Astrocyte of the spinal cord (primary cell): ENCODE measurements at places on chromosomes 6 and 20.

DNA sequence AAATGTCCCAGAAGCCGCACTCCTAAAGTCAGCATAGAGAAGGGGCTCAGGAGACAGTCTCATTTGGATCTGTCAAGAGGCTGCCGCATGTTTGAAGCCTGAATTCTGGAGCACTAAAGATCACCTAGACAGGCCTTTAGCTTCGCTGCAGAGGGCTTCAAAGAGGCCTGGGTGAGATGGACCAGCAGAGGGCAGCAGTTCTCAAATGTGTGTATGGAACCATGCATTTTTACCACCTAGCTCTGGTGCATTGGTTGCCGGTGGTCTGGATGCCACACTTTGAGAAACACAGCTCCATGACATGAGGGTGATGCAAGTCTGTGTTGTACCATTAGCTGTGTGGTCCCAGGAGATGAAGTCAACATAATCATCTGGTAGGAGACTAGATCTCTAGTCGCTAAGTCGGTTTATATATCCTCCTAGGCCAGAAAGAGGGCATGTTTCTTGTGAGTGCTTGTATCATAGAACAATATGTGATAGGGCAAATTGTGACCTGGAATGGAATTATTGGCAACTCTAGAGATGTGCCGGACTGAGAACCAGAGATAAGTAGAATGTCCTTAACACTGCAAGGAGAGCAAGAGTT is 64.8 kb downstream of the KIAA0319 start:
- peak; percentile 47 for DNase-seq

- DNase-seq, result peak; percentile 93
Measured at GRCh38 chr20:53949319-53949839, 121.0 kb downstream of the BCAS1 start.

- DNase-seq, result no peak
Measured at GRCh38 chr20:4472906-4473305, 248.8 kb upstream of the PRND start.

DNA sequence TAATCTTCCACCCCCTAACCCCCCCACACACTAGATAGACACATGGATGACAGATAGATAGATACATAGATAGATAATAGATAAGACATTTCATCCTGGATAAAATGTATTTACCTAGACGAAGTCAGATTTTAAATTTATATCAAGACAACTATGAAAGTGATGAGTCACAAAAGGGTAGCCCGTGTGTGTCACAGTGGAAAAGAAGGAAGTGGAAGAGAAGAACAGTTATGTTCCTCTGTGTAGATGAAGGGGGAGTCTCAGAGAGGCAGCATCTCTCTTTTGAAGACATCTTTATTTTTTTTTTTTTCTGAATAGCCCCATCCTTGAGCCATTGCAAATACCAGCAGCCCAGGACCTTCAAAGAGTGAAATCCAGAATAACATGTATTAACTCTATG is 121.7 kb upstream of the VGLL2 start:
- no peak for DNase-seq

- no peak for DNase-seq
Measured at GRCh38 chr6:44024574-44025219, 102.6 kb downstream of the MRPL14 start.

DNA sequence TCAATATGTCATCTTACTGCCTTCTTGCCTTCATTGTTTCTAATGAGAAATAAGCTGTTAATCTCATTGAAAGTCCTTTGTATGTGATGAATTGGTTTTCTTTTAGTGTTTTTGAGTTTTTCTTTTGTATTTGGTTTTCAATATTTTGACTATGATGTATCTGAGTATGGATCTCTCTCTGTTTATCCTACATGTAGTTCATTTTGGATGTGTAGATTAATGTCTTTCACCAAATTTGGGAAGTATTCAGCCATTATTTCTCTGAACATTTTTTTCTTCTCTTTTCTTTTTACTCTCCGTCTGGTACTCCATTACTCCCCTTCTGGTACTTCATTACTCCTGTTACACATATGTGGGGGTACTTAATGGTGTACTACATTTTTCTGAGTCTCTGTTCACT is 337.0 kb upstream of the RNF24 start:
- DNase-seq, result no peak

DNA sequence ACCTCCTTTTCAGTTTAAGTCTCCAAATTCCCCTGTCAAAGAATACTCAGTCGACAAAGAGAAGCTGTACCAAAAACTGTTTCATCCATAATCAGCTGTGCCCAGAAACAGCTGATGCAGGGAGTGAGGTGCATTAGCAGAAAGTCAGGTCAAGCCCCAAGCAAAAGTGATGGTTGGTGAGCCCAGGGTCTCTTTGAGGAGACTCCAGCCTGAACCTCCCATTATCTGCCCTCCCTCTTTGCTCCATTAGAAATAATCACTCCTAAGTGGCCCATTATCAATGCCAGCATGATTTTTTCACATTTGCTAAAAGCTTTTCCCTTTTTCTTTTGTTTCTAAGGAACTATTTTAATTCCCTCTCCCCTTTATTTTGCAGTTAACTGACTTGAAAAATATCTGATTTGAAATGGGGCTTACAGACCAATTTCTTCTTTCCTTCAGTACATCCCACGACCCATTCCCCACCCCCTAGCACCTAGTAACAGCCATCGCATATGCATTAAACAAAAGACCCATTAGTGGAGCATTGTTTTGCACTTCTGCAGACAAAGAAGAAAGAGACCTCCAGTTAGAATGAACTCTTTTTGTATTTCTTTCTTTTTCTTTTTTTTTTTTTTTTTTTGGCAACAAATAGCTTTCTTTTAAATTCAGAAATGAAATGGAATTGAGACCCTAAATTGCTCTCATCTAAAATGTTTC is 257.0 kb downstream of the GRIK2 start:
- DNase-seq, result no peak

DNA sequence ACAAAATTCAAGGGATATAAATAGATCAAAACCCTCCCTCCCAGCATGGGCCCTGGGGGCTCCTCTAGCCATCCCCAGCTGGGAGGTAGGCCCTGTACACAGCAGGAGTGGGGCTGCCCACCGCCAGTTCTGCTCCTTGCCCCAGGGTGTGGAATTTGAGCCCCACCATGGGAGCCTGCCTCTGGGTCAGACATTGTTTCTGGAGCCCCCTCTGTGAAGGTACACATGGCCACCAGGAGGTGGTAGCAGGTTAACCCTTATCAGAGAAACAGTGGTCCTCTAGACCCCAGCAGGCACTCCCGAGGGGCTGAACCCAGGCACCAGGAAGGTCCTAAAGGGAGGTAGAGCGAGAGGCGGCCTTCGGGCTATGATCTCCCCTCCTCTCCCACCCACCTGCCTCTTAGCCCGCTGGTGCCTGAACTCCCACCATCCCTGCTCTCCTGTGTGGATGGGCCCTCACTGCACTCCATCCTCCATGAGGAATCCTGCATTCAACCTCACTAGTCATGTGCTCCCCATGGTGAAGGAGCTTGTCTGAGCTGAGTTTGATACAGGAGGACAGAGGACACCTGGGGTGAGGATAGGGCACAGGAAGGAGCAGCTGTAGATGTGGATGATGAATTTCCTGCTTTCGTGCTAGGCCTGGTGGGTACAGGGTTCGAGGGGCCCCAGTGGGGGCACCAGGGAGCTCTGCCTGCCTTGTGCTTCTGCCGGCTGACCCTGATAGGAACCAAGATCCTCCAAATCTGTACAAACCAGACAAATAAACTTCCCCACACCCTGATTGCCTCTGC is 114.9 kb downstream of the GRM4 start:
- no peak for DNase-seq

- no peak for DNase-seq
Measured at GRCh38 chr20:7760247-7761031, 179.8 kb downstream of the HAO1 start.

DNA sequence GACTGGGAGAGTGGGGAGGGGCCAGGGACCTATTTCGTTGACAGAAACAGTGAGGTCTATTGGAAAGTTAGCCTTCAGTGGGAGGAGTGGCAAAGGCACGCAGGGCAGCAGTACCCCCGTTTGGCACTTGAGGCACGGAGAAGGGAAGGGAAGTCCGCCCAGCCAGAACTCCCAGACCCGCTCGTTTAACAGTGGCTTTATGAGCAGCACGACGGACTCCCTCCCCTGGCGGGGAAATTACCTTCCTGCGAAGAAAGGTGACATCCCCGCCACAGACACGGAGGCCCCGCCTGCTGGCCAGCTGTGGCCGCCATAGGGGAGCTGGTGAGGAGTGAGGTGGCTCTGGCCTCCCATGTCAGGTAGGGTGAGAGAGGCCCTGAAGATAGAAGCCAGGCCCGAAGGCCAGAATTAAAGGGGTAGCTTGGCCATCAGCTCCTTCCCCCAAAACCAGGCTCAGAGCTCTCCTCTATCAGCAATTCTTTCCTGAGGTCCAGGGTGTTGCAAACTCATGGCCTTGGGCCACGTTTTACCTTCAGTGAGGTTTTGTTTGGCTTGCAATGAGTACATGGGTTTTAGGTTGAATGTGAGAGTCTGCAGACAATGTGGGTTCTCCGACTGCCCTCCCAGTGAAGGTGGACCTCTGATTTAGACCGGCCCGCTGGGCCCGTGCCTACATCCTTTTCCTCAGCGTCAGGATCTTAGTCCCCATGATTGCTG is 123.7 kb downstream of the MRPL14 start:
- DNase-seq, result no peak

DNA sequence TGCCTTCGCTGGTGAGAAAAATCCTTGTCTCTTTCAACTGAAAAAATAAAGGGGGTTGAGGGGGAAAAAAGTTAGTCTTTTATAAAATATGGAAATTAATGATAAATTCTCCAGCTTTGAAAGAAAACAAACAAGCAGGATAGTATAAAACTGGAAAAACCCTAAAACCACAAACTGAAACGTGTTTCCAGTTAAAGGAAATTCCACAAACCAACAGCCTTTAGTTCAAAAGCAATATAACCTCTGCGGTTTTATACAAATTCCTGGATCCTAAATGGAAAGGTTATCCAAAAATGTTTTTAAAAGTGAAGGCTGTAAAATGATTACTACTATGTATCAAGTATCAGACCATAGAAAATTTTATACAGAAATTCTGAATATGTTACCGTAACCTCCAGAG is 55.6 kb downstream of the BMP5 start:
- no peak for DNase-seq

- DNase-seq, result no peak
Measured at GRCh38 chr20:47350181-47350550, 6.3 kb downstream of the ZMYND8 start.

DNA sequence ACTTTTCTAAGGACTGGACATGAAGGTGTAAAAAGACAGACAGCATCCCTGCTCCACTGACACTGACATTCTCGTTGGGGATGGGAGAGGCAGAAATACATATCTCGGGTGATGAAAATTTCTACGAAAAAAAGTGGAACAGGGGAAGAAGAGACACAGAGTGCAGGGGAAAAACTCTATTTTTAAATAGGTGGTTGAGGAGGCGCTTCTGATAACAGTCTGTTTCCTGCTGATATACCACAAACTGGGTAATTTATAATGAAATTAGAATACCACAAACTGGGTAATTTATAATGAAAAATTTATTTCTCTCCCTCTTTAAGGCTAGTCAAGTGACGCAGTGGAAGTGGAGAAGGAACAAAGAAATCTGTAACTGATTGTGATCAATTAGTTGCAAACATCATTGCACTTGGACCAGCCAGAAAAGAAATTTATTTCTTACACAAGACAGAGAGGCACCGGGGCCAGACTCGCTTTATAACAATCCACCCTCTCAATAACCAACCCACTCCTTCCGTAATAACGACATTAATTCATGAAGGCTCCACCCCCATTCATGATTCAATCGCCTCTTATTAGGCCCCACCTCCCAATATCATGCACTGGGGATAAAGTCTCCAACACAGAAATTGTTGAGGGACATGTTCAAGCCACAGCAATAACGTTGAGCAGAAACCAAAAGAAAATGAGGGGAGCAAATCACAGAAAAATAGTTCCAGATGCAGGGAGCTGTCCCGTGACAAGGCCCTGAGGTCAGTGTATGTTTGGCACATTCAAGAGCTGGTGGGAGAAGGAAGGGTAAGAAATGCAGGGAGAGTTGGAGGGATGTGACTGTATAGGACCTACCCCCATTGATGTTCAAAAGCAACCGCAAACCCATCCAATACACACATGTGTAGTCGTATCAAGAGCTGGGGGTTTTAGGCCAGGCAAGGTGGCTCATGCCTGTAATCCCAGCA is 6.6 kb upstream of the SRSF6 start:
- no peak for DNase-seq

DNA sequence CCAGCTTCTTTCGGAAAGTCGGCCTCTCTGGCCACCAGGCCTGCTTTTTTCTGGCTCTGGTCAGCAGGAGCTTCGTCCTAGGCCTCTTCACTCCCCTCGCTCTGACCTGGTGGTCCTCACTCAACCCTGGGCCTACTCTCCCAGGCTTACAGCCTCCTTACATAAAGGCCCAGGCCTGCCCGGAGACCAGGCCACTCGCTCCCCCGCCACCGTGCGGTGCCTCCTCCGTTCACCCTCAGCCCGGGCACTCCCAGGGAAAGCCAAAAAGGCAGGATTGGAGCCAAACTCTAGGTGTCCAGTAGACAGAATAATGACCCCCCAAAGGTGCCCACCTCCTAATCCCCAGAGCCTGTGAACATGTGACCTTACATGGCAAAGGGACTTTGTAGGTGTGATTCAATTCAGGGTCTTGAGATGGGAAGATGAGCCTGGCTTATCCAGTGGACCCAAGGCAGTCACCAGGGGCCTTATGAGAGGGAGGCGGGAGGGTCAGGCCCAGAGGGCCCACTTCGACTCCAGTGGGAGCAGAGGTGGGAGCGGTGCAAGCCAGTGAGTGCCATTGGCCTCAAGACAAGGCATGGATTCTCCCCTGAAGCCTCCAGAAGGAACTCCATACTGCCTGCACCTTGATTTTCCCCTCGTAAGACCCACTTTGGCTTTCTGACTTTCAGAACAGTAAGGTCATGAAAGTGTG is 118.6 kb upstream of the PTPN1 start:
- DNase-seq, result no peak

GRCh38 chr6:81750200-81750599 is 2.3 kb downstream of the TENT5A start:
- no peak for DNase-seq

- DNase-seq, result no peak
Measured at GRCh38 chr6:166907373-166907841, 48.9 kb downstream of the RNASET2 start.

DNA sequence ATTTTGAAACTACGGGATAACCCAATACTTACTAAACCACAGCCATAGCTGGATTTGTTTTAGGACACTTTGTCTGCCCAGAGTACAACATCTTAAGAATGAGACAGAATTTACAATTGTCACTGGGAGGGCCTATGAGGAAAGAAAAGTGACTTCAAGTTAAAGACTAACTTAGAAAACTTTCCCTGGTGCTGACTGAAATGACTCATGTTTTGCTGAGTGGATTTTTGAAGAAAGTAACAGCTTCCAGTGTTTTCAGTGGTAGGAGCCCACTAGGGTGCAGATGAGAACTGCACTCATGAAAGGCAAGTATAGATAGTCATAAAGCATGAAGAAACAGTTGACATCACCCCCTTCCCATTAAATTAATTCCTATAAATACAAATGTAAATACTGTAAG is 988.2 kb upstream of the MAP3K7 start:
- DNase-seq, result peak; percentile 16

GRCh38 chr6:88142297-88142668 is 23.9 kb downstream of the CNR1 start:
- no peak for DNase-seq
